ENCODE measurements at places on chromosomes 4 and X.
A peak's percentile ranks its signal among the peaks of the same experiment; 100 is the strongest.

GRCh38 chrX:37754516-37754915, 25.3 kb upstream of the CYBB start:
- no peak for DNase-seq

- peak; percentile 35 for DNase-seq
Observed at GRCh38 chr4:21768349-21769310, 179.9 kb downstream of the KCNIP4 start.

DNA sequence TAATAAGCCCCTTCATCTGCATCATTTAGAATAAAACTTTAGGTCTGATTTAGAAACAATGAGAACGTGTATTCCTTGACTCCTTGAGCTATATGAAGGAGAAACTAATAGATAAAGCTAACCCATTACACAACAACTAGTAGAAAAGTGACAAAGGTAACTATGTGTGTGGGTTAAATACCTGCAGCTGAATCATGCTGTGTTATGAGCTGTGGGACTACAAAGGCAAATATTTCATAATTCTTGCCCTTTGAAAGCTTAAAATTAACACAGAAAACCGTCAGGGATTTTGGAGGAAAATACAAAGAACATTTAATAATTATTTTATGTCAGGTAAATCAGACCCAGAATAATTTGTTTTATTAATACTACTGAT, 898 bp upstream of the NDP start:
- no peak for DNase-seq

DNA sequence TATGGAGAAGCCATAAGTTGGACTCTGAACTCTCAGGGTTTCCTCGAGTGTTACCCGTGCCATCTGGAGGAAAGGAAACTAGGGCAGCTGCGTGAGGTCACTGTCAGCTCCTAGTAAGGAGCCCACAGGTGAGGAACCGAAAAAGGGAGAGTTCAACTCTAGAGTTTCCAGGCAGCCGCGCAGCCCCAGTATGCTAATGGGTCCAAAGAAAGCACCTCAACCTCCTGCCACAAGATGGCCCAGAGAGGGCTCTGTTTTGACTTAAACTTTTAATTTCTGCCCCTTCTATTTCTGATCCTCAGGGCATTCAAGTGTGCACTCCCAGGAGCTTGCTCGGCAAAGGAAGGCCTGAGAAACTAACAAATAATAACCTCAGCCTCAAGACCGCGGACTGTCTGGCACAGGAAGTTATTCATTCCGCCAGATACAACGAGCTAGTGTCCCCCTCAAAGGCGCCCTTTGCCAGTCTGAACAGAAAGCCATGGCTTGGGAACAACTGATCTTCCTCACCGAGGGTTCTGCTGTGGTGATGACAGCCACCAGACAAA, 13.9 kb downstream of the SCARB2 start:
- DNase-seq = peak; percentile 6

All from NCI-H526 treated with DMSO at 0.1 percent for 48 hours (cell line).